Right cardiac atrium (tissue), 5 donors: ENCODE measurements at places on chromosomes 5 and 9. TPM values are rescaled to one million over a fixed set of nuclear protein-coding genes. Genes with fewer than 3 reads are reported as not detected.

WHRN gene
- 7.8 TPM for polyA plus RNA-seq

COL5A1 gene
- 15.4 TPM for polyA plus RNA-seq

CCDC171 gene
- 0.61 TPM for polyA plus RNA-seq

SMIM33 gene
- not detected for polyA plus RNA-seq

C7 gene
- 518 TPM for polyA plus RNA-seq

PPP1R26 gene
- polyA plus RNA-seq: 14.5 TPM

TTC1 gene
- polyA plus RNA-seq: 133 TPM

PCDHGA10 gene
- 1.6 TPM for polyA plus RNA-seq

FAM169A gene
- 1.9 TPM for polyA plus RNA-seq

TNC gene
- 2.5 TPM for polyA plus RNA-seq

PCDHGB6 gene
- polyA plus RNA-seq: 3.1 TPM

FAXDC2 gene
- polyA plus RNA-seq: 23.0 TPM

OR1Q1 gene
- polyA plus RNA-seq: not detected

FGF10 gene
- 0.52 TPM for polyA plus RNA-seq

KCNIP1 gene
- polyA plus RNA-seq: 0.11 TPM

PTGDS gene
- 6,981 TPM for polyA plus RNA-seq

CYLC2 gene
- not detected for polyA plus RNA-seq

MAMDC4 gene
- polyA plus RNA-seq: 5.2 TPM

AGPAT2 gene
- 149 TPM for polyA plus RNA-seq

WDR31 gene
- 5.4 TPM for polyA plus RNA-seq

MYOZ3 gene
- 3.3 TPM for polyA plus RNA-seq

PCDHGB4 gene
- polyA plus RNA-seq: 2.0 TPM

EFNA5 gene
- 4.5 TPM for polyA plus RNA-seq

HDAC3 gene
- polyA plus RNA-seq: 28.8 TPM
